GM19239 (cell line): ENCODE measurements at places on chromosomes 5 and 9.

- no peak for DNase-seq
These were observed 21.2 kb downstream of the FAXDC2 start for GRCh38 chr5:154829181-154829588.

DNA sequence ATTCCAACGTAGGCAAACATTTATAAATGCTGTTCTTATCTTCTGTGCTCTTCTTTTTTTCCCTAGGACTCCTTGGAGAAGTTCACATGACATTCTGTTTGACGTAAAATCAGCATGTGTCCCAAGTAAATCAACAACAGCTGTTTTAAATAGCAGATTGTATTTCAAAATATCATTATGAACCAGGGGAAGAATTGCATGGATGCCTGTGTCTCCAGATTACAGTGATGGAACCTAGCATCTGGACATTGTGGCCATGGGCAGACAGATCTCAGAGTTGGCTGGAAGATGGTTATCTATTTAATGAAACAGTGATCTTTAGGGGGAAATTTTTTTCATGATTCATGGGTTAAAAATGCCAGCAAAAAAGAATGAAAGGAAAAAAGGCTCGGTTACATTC, 222.0 kb downstream of the MAN2A1 start:
- no peak for DNase-seq

DNA sequence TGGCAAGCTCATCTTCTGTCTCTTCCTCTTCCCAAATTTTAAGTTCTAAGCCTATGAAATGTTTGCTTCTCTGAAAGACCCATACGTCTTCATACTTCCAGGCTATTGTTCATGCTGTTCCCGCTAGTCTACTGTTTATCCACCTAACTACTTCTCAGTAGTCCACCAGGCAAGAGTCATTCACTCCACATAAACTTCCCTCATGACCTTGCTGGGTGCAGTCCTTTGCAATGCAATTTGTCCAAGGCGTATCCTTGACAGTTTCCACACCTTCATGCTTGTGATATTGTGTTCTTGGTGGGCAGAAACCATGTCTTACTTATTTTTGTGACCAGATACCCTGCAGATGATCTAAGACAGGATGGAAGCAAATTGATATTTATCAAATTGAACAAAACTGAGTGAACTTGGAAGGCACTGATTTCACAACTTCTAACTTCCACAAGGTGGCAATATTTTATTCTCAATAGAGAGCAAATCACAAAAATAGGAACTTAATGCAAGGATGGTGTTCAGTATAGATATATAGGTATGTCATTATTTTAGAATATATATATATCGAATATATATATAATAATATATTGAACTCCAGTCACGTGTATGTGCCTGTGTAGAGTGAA, 30.3 kb downstream of the TYRP1 start:
- no peak for DNase-seq

GRCh38 chr9:107973451-107973850, 483.9 kb upstream of the KLF4 start:
- DNase-seq: no peak

DNA sequence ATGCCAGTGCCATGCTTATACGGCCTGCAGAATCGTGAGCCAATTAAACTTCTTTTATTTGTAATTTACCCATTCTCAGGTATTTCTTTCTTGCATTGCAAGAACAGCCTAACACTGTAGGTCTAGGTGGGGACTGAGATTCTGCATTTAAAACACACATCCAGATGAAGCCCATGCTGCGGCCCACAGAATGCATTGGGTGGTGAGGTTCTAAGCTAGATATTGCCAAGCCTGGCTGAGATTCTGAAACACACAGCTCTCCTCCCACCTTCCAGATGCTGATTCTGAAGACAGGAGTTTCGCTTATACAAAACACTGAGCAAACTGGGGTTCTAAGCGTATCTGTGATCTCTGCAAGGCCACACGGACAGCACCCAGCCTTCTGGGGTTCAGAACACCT, 75.1 kb downstream of the DAPK1 start:
- DNase-seq: no peak

GRCh38 chr5:112351225-112351624, 67.9 kb downstream of the EPB41L4A start:
- no peak for DNase-seq

GRCh38 chr9:21795483-21795882, 7.0 kb upstream of the MTAP start:
- DNase-seq: no peak

DNA sequence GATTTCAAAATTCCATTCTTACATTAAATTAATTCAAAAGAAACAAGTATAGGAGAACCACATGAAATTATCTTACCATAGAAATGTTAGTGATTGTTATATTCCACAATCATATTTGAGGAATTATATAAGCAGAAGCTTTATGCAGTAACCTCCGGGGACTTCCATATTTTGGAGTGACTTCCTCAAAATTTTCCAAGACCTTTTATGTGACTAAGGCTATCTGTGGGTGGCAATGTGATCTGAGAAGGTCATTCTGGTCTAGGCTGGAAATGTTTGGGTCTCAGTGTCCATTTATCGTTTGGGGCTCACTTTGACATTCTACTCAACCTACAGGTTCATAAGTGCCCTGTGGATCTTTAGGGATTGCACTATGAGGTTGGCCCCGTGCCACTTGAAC, 776.6 kb downstream of the CDH12 start:
- DNase-seq: no peak

GRCh38 chr9:134191455-134192209, 27.3 kb upstream of the RNU6ATAC start:
- DNase-seq: no peak

DNA sequence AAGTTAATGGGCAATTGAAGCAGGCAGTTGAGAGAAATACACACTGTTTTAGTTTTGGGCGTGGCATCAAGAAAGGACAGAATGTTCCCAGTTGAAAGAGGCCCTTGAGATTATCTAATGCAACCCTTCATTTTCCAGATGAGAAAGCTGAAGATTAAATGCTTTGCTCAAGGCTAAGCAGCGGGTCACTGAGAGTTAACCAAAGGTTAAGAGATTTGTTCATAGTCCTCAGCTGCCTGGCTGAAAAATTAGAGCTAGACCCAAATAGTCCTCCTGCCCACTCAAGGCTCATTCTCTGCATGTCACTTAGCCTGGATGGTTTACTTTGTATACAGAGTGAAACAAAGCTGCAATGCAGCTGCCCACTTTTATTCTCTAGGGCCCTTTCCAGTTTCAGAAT, 46.7 kb upstream of the MAMDC2 start:
- no peak for DNase-seq

DNA sequence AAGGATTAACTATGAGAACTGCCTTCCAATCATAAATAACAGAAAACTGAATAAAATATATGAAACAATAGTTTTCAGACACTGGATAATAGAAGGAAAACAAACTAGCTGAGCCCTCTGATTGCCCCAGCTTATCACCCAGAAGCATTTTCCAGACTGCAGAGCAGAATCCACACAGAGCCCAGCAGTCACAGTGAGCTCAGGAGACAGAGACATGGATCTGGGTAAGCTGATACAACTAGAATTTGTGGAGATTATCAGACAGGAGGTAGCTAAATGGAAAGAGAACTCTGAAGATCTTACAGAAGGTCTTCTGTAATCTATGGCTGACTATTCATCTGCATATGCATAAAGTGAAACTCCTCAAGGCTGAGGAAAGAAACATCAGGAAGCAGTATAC, 128.8 kb downstream of the NR2F1-AS1 start:
- DNase-seq: no peak

DNA sequence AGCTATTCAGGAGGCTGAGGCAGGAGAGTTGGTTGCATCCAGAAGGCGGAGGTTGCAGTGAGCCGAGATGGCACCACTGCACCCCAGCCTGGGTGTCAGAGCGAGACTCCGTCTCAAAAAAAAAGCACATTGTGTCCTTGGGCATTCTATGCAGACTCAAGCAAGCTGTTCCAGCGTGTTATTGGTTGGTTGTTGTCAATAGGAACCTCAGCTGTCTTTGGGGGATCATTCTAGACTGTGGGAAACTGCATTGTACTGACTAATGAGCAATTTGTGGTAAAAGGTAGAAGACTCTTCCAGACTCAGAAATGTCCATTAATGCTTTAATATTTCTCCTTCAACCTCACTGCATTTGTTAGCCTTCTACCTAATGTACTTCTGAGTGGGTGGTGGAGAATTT, 379.5 kb upstream of the GRAMD2B start:
- no peak for DNase-seq

DNA sequence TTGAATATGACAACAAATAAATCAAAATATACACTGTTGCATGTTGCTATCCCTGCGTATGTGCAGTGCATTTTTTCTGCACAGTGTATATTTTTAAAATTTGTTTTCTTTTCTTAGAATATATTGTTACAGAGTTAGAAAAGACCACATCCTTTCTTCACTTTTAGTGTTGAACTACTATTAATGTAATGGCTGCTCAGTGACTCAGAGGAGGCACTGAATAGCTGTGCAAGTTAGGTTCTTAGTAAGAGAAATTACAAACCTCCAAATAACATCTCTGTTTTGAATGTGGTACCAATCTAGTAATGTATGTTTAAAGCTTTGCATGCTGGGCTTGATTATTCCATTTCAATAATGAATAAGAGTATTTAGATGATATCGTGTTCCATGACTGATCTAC, 208.9 kb upstream of the PRR16 start:
- DNase-seq: no peak

DNA sequence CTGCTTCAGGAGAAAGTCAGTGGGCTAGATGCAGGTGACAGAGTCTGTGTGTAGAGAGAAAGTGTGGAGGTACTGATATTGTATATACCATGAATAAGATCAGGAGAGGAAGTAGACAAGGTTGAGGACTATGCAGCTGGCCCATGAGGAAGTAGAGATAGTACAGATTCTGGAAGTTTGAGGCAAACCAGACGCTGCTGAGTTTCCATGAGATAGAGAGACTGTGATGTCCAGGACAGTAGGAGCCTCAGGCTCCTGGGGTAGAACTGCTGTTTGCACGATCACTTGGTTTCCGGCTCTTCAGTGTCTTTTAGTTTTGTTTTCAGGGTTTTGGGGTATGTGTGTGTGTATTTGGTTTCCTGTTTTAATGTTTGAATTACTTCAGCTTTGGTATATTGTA, 13.6 kb downstream of the OTULINL start:
- DNase-seq: peak; percentile 39

DNA sequence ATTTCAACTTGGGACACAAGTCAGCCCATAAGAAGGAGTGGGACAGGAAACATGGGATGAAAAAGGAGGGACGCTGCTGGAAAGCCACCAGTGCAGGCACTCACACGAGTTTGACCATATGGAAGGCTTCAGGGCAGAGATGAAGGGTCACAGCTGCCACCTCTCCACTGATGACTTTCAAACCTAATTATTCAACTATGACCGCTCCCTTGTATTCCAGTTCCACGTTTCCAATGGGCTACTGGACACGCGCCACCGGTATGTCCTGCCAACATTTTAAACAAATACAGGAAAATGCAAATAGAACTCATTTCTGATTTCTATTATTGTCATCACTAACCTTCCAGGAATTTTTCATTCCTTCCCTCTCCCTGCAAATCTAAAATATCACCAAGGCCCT, 134.7 kb downstream of the SLC1A3 start:
- no peak for DNase-seq

DNA sequence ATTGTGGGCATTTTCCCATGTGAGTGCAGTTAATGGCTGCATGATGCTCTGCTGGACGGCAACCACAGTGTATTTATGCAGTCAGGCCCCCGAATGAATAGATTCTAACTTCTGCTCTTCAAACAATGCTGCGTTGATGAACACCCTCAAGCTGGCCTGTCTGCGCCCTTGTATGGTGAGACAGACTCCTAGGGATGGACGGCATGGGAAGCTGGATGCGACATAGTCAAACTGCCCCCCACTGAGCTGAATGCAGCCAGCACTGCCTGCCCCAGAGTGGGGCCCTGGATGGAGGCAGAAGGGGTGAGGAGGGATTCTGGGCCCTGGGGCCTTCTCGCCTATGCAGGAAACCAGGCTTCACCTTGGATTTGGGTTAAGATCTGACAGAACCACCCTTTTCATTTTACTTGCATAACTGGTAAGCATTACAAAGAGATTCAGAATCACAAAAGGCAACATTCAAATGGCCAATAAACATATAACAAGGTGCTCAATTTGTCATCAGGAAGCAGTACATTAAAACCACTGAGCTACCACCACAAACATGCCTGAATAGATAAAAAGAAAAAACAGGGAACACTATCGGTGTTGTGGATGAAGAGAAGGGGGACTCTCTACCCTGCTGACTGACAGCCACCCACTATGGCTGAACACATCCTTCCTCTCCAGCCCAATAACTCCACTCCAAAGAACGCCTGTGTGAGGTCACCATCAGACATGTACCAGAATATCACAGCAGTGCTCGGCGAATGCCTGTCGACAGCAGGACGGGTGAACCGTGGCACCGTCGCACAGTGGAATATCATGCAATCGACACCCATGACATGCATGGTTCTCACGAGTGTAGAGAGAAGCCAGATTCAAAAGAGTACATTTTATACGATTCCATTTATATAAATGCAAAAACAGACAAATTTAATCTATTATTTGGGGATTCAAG, 79.1 kb downstream of the RAPGEF1 start:
- DNase-seq: no peak

DNA sequence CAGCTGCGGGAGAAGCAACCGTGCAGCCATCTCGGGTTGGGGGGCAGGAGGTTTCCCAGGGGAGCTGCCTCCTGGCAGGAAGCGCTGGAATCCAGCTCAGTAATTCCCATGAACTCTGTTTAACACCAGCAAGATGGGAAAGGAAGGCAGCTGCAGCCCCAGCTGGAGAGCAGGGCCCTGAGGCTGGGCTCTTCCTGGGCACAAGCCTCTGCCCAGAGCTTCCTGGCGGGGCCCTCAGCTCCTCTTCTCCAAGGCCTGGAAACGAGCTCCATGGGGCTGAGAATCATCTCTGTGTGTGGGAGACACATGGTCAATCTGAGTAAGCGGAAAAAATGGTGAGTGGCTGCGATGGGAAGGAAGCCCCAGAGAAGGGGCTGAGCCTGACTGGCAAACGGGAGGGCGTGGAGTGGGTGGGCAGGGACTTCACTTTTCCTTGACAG, 6.3 kb downstream of the MRPL36 start:
- DNase-seq: no peak

DNA sequence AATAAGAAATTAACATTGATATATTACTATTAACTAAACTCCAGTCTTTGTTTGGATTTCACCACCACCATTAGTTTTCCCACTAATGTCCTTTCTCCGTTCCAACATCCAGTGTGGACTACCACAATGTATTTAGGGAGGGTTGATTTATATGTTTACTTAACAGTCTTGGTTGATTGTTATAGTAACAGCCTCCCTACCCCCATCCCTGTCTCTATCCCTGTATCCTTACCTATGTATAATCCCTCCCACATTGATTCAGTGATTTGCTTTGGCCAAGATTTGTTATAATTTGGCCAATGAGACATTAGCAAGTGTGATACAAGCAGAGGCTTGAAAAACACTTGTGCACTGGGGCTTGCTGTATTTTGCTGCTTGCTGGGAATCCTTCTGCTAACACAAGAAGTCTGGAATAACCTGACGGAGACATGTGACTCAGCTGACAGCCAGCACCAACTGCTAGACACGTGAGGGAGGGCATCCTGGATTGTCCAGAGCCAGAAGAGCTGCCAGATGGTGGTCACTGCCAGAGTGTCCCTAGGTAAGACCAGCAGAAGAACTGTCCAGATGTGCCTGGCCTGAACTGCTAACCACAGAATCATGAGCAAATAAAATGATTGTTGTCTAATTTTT, 51.2 kb upstream of the TCF7 start:
- no peak for DNase-seq
